ENCODE measurements at places on chromosomes 6 and 20.

- DNase-seq = no peak
Measured at GRCh38 chr6:1482381-1483166, 93.2 kb downstream of the FOXF2 start.

DNA sequence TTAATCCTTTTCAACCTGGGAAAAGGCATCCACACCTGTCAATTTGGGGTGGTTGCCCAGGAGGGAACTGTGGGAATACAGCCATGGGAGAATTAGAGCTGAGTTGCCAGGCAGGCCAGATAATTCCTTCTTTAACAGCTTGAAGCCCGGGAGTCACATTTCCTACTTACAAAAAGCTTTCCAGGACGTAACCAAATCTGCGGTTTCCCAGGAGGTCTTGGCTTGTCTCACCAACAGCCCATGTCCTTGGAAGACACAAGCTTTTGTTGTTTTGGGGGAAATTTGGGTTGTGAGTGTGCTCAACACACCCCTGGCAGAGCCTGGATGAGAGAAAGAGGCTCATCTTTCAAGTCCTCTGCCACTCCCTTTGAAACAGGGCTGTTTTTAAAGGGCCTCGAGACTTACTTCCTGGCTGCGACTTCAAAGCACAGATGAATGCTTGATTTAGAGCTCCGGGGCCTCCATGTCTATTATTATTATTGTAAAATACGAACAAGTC lies 465.9 kb upstream of the BTBD3 start:
- no peak for DNase-seq

GRCh38 chr20:43017241-43018030 lies 172.3 kb downstream of the PTPRT start:
- DNase-seq = no peak

- no peak for DNase-seq
Measured at GRCh38 chr6:167795321-167795811, 31.3 kb upstream of the AFDN start.

DNA sequence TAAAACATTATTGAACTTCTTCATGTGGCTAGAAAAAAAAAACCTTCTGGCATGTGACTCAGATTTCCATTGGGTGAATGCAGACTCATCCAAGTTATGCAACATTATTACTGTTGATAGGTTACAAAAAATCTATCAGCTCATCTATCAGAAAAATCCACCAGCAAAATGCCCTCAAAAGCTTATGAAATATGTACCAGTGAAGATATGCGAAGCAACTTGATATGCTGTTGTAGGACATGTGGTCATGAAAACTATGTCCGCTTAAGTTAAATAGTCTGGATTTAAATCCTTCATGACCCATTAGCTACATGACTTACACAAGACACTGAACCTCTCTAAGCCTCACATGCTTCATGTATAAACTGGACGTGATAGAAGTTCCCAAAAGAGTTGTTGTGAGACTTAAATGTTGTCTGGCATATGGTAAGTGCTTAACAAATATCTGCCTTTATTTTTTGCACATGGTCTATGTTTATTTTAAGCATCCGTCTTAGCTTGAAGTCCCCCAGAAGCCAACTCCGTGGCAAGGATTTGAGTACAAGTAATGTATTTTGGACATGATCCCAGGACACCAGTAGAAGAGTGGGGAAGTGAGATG lies 12.5 kb upstream of the BFSP1 start:
- no peak for DNase-seq

GRCh38 chr20:1287787-1288569 lies 21.9 kb downstream of the SNPH start:
- DNase-seq = no peak

DNA sequence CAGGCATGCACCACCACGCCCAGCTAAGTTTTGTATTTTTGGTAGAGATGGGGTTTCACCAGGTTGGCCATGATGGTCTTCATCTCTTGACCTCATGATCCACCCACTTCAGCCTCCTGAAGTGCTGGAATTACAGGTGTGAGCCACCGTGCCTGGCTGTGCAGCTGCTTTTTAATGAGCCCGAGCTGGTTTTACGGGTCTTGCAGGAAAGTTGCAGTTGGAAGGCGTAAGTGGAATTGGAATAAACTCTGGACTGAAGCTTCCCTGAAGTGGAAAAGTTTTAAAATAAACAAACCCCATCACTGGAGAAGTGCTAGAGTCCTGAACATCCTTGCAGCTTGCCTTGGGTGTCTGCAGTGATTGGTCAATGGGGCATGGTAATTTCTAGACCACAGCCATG lies 40.4 kb downstream of the KIF25 start:
- DNase-seq = no peak

DNA sequence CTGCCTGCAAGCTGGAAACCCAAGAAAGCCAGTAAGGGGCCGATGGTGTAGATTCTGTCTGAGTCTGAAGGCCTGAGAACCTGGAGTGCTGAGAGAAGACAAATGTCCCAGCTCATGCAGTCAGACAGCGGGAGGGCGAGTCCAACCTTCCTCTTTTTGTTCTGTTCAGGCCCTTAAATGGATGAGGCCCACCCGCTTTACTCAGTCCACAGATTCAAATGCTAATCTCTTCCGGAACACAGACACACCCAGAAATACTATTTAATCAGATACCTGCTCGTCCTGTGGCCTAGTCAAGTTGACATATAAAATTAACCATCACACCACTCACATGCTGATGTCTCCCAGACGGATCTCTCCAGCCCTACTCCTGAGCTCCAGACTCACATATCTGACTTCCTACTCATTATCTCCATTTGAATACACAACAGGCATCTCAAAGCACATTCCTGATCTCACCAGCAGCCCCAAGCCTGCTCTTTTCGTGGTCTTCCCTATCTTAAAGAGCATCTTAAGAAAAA lies 26.7 kb upstream of the SRC start:
- no peak for DNase-seq

GRCh38 chr6:131172222-131172621 lies 37.0 kb downstream of the AKAP7 start:
- DNase-seq = no peak

DNA sequence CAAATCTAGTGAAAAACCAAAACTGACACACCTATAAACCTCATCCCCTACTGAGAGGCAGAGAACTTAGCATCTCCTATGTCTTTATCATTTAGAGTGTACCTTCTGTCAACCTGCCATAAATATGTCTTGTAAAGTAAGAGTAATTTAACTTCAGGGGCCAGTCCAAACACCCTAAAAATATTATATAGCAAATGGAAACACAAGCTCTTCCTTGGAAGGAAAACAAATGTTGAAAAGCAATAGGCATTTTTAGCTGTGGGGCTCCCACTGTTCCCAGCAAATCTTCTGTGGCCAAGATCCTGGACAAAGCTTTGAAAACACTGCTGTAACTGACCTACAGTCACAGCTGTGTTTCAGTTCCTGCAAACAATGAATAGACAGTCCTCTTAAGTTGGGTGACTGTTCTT lies 140.0 kb upstream of the RNF217 start:
- no peak for DNase-seq

GRCh38 chr20:1338096-1338495 lies 9.2 kb upstream of the SDCBP2 start:
- no peak for DNase-seq

- no peak for DNase-seq
Measured at GRCh38 chr20:40414843-40415615, 274.0 kb downstream of the MAFB start.

DNA sequence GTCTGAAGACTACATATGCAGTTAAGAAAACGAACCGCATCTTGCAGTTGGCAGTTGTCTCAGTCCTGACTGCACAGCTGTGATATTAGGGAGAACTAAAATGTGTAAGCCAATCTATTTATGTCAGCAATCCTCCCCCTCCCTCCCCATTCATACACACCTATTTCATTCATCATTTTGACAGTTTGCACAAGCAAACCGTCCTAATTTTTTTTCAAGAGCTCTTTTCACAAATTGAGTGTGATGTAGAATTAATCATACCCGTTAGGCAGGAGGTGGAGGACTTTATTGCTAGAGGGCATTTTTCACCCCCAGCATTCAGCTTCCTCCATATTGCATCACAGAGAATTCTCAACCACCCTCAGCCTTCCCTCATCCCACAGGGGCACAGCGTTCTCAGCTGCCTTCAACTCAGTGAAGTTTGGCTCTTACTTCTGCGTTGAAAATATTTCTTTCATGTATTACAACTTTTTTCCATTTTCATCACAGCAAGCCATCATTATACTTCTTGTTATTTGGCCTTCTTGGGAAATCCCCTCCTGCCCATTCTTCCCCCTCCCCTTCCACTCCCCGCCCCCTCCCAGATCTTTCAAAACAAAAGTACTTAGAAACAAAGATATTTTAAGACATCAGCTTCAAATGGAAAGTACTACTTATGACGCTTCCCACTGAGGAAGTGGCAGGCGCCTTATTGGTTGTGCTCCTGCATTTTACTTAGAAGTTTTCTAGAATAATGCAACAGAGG lies 37.5 kb downstream of the NOX3 start:
- no peak for DNase-seq

- no peak for DNase-seq
Measured at GRCh38 chr6:28167068-28167467, 25.4 kb downstream of the ZKSCAN8 start.

DNA sequence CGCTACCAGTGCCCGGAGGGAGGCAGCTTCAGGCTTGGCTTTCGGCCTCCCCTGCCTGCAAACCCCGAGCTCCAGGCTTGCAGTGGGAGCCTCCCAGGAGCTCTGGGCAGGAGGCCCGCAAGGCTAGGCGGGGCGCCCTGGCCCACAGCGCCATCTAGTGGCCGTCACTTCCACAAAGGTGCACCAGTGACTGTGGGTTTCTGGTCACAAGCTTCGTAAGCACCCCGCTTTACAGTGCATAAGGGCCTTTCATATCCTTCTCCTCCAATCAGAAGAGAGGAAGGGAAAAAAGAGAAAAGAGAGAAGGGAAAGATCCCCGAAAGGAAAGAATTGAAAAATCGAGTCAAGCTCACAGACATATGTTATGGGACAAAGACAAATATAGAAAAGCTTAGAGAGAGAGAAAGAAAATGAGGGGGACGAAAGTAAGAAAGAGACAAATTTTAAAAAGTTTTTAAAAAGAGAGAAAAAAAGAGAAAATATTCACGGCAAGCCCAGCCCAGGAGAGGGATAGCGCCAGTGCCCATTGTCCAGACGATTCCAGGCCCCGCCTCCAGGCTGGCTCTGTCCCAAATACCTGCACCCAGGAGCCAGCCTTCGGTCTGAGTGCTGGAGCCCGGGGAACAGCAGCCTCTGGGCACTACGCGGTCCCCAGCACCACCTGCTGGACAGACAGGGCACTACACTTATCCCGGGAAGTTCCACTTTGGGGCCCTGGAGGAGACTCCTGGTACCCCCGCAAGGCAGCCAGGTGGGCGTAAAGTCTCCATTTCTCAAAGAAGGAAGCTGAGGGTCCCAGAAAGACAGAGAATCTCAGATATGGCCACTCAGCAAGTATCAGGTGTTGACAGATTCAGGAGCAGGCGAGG lies 207.1 kb downstream of the PREX1 start:
- peak; percentile 98 for DNase-seq

GRCh38 chr6:16153211-16153820 lies 24.4 kb downstream of the MYLIP start:
- no peak for DNase-seq

GRCh38 chr6:128124713-128125112 lies 223.9 kb upstream of the THEMIS start:
- no peak for DNase-seq

DNA sequence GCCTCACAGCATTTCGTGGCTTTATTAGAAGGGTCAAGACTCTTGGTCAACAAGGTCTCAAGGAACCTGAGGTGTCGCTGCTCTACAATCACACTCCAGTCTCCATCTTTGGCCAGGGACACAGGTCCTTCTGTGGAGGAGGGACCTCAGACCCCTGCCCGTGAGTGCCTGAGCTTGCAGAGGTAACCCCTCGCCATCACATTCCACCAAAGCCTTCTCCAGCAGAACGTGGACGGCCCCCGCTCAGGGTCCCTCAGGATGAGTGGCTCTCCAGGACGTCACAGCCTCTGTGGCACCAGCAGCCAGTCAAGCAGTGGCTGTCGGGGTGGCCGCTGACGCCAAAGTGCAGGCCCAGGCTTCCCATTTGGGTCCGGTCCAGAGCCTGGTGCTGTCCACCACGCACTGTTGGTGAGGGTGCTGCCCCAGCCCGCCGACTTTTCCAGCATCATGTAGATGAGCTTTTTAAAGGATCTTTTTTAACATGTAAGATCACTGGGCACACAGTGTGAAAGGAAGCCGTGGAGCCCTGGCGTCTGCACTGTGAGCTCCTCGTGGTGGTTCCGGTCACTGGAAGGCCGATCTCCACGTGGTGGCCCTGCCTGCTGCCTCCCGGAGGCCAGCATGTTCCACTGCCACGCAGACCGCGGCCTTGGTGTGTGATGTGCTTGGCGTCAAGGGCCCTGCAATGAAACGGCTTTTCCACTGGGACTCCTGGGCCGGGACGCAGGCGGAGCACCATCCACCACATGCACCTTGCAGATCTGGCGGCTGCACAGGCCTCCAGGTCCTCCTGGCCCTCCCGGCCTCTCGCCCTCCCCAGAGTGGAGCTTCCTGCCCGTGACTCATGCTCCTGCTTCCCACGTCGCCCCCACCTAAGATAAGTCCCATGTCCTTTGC lies 8.3 kb upstream of the KIF25 start:
- DNase-seq = no peak

DNA sequence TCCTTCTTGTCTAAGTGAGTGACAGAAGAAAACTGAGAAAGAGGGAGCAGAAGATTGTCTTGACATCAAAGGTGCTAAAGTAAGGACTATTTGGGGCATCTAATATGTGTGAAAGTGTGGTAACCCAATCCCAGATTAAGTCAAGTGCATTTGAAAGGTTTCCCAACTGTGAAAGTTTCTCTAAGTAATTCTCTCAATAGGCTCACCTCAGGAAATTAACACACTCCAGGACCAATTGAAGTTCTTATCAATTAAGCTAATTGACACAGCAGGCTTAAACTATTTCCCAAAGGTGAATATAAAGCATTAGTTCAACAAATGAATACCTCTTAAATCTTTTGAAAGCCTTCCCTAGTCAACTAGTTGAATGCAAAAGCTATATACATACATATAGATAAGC lies 212.8 kb upstream of the FUT9 start:
- DNase-seq = no peak

DNA sequence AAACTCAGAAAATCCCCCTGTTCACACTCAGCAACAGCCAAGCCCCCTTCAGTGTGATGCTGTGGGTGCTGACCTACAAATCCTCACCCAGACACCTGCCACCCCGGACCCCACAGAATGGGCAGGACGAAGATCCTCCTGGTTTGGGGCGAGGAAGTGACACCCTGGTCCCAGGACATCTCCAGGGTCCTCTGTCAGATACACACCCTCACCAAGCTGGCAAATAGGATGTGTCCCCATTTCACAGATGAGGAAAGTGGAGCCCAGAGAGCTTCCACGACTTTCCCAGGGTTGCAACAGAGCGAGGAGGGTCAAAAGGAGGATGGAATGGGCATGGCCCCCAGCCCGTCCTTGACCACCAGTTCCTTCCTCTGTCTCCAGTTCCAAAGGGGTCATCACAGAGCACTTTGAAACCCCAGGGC lies 92.0 kb upstream of the AFDN start:
- peak; percentile 31 for DNase-seq

- no peak for DNase-seq
Measured at GRCh38 chr6:19399406-19399805, 437.8 kb upstream of the ID4 start.
